ENCODE measurements at places on chromosomes 2 and 18.
A peak's percentile ranks its signal among the peaks of the same experiment; 100 is the strongest.

DNA sequence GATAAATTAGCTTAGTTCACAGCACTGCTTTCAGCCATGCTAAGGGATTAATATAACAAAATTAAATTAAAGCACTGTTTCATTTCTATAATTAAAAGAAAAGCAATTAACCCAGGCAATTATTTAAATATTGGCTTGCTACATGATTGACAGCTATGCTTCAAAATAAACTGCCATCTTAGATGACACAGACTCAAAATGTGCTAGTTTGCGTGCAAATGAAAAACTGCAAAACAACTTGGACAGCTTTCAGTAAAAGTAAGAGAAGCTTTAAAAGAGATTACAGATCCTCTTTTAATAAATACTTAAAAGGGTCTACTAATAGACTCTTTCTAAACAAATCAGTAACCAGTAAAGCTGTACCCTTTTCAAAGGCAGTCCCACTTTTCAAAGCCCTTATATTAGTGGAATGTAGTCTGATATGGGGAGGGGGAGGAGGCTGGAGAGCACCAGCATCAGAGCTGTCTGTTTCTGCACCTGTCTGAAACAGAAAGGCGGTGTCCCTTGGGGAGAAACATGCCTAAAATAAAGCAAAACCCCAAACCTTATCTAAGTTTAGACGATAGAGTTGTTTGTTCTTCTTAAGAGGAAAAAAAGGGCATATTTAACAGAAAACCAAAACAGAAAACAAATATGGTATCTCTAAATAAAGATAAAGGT is 20.8 kb downstream of the EIF2AK3 start:
- no peak for DNase-seq

- no peak for DNase-seq
Observed at GRCh38 chr2:2024751-2025481, 280.6 kb upstream of the PXDN start.

DNA sequence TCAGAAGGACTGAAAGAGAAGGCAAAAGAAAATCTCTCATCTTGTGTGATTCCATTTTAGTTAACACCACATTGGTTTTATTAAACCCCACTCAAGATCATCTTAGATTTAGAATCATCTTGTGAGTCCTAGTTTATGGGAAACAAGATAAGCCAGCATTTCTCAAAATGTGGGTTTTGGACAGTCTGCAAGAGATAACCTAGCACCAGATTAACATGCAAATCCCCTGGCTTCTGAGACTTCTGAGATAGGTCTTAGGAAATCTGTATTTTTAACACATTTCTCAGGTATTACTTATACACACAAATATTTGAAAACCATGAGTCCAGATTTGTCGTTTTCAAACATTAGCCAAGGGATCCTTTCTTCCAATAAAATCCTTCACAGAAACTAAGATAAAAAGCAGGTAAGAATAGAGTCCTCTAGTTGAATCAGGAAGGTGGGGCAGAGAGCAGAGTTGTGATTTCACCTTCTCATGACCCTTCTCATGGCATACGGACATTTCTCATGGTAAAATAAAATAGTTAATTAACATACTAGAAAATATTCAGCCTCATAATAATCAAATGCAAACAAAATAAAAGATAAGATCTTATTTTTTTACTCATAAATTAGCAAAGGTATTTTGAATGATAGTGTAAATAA is 287.2 kb upstream of the FN1 start:
- no peak for DNase-seq

GRCh38 chr2:236343400-236344161 is 79.4 kb upstream of the ASB18 start:
- peak; percentile 59 for DNase-seq

DNA sequence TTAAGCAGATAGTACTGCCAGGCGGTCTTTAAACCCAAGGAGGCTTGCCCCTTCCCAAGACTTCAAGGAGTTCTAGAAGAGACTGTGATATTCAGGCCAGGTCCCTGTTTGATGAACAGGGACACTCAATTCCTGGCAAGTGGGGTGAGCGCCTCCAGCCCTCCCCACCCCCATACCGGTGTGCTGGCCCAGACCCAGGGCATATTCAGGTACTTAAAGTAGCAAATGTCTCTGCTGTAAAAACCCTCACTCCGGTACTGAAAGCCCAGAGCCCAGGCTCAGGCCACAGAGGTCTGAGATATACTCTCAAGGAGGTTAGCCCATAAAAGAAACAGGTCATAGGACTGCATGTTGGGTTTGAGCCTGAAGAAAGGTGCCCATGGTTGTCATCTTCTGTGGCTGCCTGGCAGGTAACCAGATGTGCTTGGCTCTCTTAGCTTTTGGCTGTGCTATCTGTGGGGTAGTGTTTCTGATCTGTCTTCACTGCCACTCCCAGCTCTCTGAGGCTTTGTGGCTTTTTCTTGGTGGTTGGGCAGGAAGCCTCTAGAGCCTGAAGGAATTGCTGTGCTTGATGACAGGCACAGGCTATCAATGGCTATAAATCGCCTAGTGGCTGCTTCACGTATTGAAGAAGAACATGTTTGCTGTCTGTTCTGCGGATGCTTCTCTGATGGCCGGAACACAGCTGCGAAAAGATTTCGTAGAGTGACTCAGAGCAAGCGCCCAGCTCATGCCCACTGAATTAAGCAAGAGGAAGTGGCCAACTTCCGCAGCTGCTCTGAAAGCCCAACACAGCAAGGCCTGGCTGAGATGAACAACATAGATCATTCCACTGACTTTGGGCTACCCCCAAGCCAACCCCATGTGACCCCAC is 63.3 kb upstream of the ALPP start:
- DNase-seq: no peak

DNA sequence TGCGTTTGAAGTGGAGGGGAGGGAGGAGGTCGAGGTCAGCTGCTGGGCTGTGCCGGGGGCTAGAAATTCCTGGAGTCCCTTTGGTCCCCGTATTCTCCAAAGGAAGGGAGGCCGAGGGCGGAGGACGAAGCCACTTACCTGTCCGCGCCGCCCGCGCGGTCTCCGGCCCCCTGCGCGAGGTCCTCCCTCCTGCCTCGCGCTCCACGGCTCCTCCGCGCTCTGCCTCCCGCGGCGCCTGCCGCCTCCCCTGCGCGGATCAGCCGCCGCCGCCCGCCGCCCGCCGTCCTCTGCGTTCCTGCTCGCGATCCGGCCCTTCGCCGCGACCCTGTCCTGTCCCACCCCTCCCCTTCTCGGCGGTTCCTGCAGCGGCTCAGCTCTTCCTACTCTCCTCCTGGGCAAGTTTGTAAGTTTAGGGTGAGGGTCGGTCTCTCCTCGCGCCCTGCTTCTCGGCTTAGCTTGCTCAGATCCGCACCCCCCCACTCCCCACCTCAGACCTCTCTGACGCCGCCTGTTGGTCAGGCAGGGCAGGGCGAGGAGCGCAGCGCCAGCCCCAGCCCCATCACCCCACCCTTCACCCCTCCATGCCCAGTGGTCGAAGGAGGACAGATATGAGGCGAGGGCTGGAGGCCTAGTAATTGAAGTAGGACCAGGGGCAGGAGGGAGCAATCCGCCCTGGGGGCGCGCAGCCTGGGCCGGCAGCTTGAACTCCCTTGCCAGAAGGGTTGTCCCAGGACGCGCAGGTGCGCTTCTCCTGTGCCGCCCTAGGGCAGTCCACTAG is 9.7 kb upstream of the SKOR2 start:
- no peak for DNase-seq

DNA sequence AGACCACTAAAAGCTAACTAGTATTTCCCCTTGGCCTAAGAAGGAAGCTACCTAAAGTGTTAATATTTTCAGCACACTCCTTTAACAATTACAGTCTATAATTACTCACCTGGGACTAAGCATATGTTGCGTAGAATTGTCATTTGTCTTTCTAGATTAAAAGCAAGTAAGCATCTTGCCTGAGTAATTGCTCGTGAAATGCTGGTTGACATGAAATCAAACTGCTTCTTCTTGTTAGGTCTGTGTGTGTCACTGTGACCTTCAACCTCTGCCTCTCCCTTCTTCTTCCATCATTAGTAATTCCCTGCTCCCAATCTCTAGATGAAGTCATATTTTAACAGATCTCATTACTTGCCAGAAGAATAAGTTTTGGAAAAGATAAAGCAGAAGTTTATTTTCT is 212.2 kb downstream of the XIRP2 start:
- no peak for DNase-seq

DNA sequence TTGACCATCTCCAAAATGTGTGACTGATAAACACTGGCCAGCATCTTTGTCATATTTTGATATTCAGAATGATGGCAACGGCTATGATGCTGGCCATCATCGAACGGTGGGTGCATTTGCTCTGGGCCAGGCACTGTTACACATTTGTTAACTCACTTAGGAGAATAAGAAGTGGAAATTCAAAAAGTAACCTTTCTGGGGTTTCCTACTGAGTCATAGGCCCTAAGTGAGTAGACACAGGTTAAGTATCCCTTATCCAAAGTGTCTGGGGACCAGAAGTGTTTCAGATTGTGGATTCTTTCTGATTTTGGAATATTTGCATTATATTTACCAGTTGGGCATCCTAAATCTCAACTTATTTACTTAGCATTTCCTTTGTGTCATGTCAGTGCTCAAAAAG is 64.7 kb upstream of the TMEM87B start:
- no peak for DNase-seq

DNA sequence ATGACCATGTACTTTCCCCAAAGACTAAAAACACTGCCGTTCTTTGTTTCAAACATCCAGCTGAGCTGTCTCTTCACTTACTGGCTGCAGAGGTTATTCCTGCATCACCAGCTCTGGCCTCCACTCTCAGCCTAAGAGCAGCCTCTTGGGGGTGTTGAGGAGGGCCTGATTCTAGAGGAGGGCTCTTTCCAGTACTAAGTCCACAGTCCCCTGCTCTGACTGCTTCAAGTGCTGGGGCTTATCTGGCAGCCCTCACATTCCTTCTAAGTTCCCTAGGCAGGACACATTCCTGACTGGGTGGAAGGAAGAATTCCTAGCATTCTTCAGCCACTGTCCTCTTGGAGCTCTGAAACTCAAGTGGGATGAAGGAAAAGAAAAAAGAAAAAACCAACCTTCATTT is 32.9 kb upstream of the EHBP1 start:
- DNase-seq: no peak

All from SHP77 (cell line).